Anterior cingulate cortex (tissue), 58 donors: ENCODE measurements at places on chromosomes 7 and 10.

- DNase-seq = no peak
Measured at GRCh38 chr10:85961073-85961472, 405.5 kb downstream of the GRID1 start.

DNA sequence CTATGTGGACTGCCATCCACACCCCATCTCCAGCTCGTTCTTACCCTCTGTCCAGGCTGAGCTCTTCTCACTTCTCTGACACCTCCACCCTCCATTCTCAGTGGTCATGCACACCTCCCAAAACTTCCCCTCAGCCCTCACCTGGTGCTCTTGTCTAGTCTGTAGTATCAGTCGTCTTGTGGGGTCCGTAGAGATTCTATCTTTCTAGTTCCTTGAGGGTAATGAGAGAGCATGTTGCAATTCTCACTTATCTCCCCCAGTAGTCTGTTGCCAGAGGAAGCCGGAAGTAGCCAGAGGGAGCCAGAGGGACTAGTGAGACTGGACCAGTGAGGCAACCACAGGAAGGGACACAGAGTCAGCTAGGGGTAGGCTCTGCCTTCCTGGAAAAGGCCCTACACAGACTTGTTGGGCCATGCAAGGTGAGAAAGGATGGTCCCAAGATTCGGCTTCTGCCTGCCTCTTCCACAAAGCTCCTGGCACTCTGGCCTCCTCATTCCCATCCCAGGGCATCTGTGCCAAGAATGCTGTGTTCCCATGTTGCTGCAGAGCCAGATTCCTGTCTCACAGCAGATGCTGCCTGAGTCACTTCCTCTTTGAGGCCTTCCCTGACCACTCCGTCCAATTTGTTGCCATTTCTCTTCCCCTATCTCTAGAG, 50.6 kb upstream of the DUSP5 start:
- no peak for DNase-seq

DNA sequence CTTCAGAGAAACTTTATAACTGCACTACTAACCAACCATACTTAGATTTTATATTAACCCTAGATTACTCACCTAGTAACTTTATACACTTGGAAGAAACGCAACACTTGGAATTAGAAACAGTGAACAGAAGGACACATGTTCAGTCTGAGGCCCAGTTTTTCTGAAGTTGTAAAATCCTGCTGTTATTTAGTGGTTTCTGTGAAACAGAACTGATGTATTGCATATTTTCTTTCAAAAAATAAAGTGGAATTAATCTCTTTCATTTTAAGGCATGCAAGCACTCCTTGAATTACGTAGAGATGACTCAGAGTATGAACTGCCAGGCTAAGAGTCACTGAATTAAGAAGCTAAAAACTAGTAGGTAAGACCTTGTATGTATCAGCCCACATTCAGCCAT, 215.8 kb downstream of the SKAP2 start:
- no peak for DNase-seq

GRCh38 chr7:117323851-117324711, 1.2 kb upstream of the WNT2 start:
- DNase-seq = no peak

- DNase-seq = no peak
Measured at GRCh38 chr10:106255111-106255678, 909.3 kb downstream of the SORCS1 start.

DNA sequence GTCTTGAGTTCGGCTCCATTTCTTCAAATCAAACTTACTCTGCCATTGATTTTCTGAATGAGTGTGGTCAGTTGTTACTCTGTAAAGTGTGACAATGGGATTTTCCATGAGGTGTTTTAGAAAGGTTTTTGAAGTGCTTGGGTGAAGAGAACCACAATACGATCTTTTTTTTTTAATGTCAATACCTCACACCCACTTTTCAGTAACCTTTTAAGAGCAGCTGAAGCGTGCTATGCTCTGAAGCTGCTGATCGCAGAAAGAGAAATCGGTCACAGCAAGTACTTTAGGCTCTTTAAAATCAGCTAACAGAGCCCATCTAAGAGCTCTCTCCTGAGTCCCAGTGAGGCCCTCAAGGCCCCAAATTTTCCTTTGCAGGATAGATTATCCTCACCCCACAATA, 34.4 kb upstream of the YAE1 start:
- DNase-seq = no peak

GRCh38 chr7:133562621-133563020, 309.7 kb downstream of the EXOC4 start:
- DNase-seq = no peak

DNA sequence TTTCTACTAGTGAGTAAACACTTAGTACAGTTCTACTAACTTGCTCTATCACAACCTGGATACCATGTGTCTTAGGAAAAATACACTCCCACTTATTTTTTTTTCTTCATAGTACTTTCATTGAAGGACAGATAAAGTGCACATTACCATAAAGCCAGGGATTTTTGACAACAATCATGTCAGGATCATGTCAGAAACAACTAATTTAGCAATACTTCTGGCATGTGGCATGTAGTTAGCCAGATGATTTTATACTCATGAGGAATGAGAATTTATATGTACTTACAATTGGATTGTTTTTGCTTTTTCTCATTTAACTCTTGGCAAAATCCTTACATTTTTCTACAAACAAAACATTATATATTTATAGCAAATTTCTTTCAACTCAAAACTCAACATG, 630.7 kb upstream of the GRM3 start:
- DNase-seq = no peak

- DNase-seq = no peak
Measured at GRCh38 chr7:37230221-37230620, 218.4 kb downstream of the ELMO1 start.

- no peak for DNase-seq
Measured at GRCh38 chr7:36911788-36912187, 187.5 kb upstream of the AOAH start.

GRCh38 chr7:1355568-1356340, 103.5 kb downstream of the MICALL2 start:
- no peak for DNase-seq

GRCh38 chr7:106116161-106116704, 4.1 kb upstream of the SYPL1 start:
- DNase-seq = no peak

GRCh38 chr7:155710031-155710430, 65.6 kb downstream of the RBM33 start:
- DNase-seq = no peak

GRCh38 chr10:71745664-71746250, 26.2 kb upstream of the C10orf105 start:
- DNase-seq = no peak

GRCh38 chr10:80539421-80540031, 1.8 kb downstream of the SH2D4B start:
- DNase-seq = no peak

DNA sequence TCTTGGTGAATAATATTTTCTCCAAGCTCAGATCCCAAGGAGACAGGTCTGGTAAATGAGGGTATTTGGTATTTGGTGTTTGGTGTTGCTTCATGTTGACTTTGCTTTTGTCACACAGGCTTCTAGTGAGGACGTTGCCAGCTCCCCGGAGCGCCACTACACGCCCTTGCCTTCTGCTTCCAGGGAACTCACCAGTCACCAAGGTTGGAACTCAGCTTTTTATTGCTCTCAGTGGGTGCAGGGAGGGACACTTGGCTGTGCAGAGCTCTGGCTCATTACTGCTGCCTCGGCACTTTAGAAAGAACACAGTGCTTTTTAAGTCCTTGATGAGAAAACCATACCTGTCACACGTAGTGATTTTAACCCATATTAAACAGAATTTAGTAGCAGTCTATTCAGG, 892.9 kb downstream of the LRMDA start:
- no peak for DNase-seq

DNA sequence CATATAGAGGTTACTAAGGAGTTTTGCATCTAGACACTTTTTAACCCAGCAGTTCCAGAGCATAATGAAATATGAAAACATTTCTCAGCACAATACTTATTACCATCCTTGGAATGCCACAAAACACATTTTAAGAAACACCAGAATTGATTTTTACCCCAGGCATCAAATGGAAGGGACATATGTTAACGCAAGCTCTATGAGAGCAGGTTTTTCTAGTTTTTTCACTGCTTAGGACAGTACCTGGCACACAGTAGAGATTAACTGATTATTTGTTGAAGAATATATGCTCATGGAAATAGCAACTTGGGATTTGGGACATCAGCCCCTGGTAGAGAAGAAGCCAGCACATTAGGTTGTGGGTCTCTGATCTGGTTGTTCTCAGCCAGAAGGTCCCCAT, 67.0 kb upstream of the ARID5B start:
- no peak for DNase-seq

DNA sequence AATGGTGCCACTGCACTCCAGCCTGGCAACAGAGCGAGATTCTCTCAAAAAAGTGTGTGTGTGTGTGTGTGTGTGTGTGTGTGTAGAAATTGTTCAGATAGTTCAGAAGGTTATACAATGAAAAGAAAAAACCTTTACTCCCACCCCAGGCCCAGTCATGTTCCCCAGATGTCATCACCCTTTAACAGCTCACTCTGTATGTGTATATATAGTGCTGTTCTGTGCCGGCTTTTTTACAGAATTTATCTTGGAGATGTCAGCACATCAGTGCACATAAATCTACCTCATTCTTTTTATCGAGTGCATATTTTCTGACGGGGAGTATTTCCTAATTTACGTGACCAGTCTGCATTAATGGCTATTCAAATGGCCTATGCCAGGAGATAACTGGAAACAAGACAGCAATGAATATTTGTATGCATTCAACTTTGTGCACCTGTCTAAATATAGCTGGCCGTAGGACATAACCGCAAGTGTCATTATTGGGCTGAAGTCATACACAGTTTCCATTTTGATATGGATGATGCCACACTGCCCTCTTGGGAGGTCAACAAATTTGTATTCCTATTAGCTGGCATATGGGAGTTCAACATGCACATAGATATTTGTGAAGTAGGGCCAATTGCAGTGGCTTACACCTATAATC, 11.7 kb downstream of the NIPSNAP2 start:
- no peak for DNase-seq

GRCh38 chr7:19696926-19697325, 11.9 kb downstream of the POLR1F start:
- no peak for DNase-seq

- DNase-seq = no peak
Measured at GRCh38 chr10:53022611-53023088, 250.1 kb upstream of the MBL2 start.

DNA sequence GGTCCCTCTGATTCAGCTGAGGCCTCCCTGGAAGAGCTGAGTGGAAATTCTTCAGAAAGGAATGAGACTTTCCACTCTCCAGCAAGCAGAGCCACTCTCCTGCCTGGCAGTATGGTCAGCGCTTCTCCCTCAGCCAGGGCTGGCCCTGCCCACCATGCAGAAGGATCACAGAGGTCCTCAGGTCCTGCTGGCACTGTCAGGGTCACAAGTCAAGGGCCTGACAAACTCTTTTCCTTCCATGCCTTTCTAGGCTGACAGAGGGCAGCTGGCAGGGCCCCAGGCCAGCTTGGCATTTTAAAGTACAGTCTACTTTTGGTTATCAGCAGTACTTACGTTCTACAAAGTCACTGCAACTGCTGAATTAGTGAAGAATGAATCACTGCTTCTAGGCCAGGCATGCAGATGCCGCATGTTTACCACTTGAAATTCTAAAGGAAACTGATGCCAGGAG, 119.3 kb upstream of the FRMD4A start:
- no peak for DNase-seq

DNA sequence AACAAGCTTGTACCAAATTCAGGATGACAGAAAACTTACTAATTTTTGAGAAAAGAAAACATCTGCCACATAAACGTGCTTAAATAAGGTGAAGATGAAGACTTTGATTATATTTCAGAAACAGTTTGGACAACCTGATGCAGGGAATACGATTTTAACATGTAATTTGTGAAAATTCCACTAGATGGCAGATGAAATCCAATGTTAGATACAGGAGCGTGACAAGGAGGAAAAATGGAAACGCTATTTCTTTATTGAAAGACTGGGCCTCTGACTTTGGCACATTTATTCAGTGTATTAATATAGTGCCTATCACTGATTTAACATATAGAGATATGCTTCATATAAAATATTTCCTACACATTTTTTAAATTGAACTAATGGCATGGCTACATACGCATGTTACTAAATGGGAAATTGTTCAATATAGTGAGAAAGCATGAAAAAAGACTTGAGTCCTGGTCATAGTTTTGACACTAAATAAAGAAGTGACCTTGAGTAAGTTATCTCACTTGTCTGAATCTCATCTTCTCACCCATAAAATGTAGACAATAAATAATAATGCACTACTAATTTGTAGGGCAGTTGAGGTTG, 60.7 kb downstream of the CD36 start:
- DNase-seq = no peak

DNA sequence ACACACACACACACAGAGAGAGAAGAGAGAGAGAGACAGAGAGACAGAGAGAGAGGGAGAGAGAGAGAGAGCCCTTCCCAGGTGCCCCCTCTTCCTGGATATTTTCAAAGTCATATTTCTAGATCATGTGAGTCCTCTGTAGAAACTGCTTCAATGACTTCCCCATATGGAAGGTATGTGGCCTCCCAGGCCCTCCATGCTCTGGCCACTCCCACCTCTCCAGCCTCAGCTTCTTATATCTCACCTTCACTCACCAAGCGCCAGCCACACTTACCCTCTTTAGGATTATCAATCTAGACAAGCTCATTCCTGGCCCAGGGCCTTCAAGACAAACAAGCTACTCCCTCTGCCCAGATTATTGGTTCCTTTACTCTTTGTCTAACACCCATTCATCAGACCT, 259.7 kb downstream of the MTERF1 start:
- no peak for DNase-seq

- no peak for DNase-seq
Measured at GRCh38 chr10:93199191-93199751, 125.6 kb downstream of the CYP26A1 start.

DNA sequence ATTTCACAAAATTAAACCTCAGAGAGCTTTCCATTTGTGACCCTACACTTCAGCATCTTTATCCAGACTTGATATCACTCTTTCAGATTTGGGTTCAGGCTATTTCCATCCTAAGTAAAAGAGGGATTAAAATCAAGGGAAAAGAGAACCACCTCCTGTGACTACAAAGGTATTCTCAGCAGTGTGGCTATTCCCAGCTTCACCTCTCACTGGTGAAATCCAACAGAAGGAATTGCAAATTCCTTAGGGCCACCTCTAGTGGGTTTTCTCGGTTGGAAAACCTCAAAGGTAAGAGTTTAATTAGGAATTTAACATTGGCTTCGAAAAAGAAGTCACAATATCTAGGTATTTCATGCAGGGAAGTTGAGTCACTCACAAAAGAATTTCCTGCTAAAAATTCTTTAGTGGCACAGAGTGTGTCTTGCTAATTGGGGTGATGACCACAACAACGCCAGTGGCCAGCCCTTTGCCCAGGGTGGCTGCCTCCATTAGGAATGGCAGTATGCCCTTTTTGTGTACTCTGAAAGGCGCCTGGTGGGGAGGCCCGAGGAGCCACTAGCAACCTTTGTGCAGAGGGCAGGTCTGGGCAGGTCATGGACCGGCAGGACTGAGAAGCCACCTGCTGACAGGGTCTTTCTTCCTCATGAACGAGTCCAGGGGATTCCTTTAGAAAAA, 52.2 kb downstream of the SEM1 start:
- DNase-seq = no peak

GRCh38 chr10:63346015-63346441, 119.7 kb downstream of the JMJD1C start:
- no peak for DNase-seq
